ENCODE measurements at places on chromosomes 7 and 10.

DNA sequence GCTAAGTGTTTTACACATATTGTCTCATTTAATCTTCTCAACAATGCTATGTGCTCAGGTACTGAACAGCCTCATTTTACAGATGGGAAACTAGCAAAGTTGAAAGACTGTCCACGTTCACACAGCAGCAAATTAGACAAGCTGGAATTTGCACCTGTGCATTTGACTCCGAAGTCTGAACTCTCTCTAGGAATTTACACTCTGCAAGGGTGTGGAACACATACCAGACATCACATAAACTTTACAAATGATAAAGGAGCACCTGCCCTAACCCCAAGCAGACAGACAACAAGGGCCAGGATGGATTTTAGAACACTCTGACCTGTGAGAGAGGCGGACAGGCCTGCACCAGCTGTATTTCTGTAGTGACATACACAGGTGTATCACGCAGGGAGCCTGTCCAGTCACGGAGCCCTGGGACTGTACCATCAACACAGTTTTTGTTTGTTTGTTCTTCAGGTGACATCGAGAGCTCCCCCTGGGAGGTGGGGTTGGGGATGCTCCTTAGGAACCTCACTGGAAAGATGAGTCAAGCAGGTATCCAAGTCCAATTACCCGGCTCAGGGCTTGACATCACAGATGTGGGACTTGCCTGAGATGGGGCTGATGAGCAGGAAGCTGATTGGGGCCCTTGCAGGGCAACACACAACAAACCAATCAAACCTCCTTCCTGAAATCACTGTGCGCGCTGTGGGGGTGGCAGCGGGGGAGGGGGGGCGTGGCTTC is 31.0 kb downstream of the MKI67 start:
- no peak for DNase-seq

- no peak for DNase-seq
Observed at GRCh38 chr7:39069896-39070881, 92.5 kb downstream of the POU6F2 start.

GRCh38 chr7:75739796-75740672 is 1.3 kb upstream of the HIP1 start:
- no peak for DNase-seq

DNA sequence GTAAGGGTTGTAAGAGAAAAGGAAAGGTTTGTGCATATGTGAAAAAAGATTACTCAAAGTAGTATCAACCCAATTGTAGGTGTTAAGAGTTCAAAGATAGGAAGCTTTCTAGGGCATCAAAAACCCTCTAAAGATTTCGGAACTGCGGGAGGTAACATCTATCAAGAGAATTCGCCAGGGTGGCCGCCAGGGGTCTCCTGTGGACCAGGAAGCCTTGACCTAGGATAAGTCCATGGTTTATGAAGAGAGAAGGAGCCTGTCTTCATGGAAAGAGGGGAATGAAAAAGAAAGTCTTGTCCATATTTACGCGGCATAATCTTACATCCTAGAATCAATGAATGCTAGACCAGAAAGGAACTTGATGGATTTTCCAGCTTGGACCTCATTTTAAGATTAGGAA is 140.7 kb upstream of the CALCR start:
- DNase-seq: peak; percentile 4

- no peak for DNase-seq
Observed at GRCh38 chr7:45486575-45486974, 87.6 kb upstream of the ADCY1 start.

DNA sequence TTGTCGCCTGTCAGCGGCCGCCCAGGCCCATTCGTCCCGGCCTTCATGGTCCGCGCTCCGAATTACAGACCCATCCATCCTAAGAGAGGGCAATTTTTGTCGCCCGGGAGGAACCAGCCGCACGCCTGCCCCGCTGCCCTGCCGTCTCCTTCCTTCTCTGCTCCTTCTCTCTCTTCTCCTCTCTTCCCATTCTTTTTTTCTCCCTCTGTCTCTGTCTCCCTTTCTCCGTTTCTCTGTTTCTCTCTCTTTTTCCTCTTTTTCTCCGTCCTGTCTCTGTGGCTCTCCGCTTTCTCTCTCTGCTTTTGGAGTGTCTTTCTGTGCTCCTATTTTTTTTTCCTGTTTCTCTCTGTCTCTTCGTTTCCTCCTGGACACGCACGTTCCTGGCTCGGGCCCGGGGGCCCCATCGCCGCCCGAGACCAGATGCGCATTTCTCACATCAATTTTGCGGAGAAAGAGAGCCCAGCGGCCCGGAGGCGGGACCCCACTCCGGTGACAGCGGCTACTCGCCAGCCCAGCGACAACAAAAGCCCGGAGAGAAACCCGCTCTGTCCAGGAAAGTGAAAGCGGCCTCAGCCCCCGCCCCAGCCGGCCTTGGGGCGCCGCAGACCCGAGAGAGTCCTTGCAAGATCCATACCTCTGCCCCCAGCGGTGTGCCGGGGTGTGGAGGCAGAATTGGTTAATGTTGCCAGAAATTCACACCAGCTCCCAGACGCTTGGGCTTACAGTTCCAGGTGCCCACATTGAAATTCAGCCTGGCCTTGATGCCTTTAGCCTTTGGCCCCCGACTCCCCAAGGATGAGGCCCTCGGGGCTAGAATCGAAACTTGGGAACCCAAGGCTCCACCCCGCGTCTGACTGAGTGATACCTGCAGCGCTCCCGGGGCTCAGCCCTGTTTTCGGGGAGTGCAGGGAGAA is 4.1 kb downstream of the LBX1 start:
- no peak for DNase-seq

DNA sequence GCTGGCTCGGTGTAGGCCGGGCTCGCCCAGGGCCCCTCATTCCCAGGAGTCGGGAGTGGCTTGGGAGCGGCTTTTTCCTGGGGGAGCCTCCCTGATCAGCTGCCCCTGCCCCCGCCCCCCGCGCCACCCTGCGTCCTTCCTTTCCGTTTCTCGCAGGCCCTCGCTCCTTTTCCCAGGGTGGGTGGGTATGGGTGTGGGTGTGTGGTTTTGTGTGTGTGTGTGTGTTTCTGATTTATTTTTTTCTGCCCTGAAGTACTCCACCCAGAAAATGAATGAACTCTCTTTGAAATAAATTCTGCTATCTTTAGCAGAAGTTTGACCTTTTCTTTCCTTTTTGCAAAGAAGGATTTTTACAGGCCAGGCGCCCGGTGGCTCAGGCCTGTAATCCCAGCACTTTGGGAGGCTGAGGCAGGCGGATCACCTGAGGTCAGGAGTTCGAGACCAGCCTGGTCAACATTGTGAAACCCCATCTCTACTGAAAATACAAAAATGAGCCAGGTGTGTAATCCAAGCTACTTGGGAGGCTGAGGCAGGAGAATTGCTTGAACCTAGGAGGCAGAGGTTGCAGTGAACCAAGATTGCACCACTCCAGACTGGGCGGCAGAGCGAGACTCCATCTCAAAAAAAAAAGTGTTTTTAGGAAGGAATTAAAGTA is 30.0 kb upstream of the AP5Z1 start:
- no peak for DNase-seq
